ENCODE measurements at places on chromosomes 1 and 21.

GRCh38 chr21:36388835-36389234 lies 3.6 kb downstream of the CHAF1B start:
- no peak for DNase-seq

DNA sequence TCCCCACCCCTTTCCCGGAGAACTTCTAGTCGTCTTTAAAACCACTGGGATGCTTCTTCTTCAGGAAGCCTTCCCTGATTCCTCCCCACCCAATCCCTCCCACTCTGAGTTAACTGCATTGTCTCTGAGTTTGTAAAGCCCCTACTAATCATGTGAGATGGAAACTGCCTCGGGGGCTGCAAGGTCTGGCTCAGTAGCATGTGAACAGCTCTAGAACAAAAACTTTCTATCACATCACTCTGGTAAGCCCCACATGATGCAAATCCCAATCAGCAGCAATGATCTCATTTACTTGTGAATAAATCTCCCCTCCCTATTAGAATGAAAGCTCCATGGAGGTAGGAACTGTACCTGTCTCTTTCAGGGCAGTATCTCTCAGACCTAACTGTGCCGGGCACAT lies 141.0 kb upstream of the JUN start:
- no peak for DNase-seq

DNA sequence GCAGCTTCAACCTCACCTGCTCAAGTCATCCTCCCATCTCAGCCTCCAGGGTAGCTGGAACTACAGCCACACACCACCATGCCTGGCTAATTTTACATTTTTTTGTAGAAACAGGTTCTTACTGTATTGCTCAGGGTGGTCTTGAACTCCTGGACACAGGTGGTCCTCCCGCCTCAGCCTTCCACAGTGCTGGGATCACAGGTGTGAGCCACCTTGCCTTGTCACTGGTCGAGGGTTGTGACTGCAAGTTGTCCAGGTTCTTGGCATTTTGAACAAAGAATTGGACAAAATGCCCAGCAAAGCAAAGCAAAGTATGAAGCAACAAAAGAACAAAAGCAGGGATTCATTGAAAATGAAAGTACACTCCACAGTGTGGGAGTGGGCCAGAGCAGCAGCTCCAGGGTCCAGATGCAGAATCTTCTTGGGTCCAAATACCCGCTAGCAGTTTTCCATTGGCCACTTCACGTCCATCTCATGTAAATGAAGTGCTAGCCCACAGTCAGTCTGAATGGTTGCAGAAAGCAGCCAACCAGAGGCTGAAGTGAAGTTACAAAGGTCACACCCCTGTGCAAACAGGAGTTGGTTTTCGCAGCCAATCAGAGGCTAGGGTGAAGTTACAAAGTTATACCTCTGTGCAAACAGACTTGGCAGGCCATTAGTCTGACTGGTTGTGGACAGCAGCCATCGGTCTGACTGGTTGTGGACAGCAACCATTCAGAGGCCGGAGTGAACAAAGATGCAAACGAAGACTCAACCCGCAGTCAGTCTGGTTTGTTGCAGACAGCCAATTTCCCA lies 109.5 kb upstream of the KIF26B start:
- peak; percentile 44 for DNase-seq

GRCh38 chr1:189669846-189670245 lies 807.8 kb downstream of the BRINP3 start:
- no peak for DNase-seq

DNA sequence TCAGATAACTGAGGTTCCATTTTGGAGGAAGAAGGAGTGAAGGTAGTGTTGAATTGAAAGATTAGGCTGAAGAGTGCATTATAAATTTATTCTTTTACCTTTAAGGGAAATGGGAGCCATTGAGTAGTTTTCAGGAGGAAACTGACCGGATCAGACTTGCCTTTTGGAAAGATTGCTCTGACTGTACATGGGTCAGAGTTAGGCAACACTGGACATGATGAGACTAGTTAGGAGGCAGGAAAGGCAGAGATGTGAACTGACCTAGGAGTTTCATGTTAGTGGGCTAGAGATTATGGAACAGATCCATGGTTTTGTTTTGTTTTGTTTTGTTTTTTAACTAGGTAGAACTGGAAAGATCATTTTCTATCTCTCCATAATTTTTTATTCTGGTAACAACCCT lies 78.2 kb downstream of the SNX7 start:
- DNase-seq = no peak

DNA sequence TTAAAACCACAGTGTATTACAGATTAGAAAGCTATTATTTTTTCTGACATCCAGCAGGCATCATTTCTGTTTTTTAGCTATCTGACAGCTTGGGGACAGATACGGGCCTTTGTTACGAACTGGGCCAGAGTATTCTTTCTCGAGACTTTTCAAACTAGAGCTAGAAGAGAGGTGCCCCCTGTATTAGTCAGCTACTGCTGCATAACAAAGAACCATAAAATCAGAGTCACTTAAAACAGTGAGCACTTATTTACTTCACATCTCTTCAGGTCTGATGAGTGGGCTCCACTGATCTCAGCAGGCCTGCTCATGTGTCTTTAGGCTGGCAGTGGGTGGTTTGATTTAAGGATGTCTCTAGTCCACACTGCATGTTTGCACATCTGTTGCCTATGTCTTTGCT lies 67.8 kb downstream of the BACH1 start:
- DNase-seq = no peak

Measured in cerebellar nuclear complex (tissue), 1 donor.